ENCODE measurements at places on chromosomes 7 and 10.

DNA sequence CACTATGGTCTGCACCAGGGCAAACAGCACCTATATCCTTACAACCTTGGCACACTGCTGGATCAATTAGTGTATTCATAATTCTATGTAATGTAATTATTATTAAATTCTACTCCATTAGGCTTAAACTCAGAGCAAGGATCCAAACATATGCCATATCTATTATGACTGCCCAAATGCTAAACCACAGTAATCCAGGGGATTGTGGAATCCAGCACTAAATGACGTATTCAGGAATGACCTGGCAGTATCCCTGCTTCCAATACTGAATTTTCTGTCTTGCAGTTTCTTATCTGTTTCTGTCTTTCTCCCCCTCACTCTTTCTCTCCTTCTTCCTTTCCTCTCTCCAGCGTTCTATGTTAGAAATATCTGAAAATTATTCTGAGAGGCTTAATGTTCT, 16.5 kb upstream of the UBE2D1 start:
- DNase-seq, result no peak

DNA sequence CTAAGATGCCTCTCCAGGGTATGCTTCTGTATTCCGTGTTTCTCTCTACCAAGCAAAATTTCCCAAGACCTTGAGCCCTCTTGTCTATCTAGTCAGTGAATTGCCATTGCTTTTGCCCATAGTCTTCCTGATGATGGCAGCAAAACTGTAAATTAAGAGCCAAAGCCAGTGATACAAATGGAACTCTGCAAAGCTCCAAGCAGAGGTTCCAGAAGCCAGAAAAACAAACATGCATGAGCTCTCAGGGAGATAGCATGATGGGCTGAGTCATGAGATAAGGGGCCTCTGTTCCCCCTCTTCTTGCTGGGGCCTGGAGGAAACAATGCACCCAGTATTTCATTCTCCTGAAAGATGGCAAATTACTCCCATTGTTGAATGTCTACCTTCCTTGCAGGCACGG, 24.7 kb downstream of the LSMEM1 start:
- DNase-seq, result no peak

GRCh38 chr7:134740376-134740775, 39.1 kb upstream of the CALD1 start:
- no peak for DNase-seq

- no peak for DNase-seq
These were observed 86.7 kb downstream of the MDFIC start for GRCh38 chr7:115008465-115009114.

DNA sequence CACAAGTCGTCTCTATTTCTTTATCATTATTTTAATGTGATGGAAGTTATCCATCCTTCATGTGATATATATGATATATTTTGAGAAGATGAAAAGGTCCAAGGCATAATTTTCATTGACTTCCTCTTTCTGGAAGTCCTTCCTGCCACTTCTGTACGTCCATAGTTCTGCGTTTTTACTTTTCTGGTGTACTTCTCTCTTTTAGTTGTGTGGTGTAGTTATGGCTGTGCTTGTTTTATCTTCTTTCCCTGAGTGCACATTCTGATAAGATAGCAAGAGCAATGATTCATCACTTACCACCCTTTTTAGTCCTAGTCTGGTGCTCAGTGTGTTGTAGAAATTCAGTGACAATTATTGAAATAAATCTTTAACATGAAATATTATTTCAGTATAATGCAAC, 231.3 kb upstream of the FERD3L start:
- no peak for DNase-seq

GRCh38 chr7:131306777-131307176, 20.9 kb upstream of the MKLN1 start:
- DNase-seq, result no peak

- no peak for DNase-seq
These were observed 8.2 kb upstream of the SORBS1 start for GRCh38 chr10:95569368-95569767.

- no peak for DNase-seq
These were observed 186.5 kb upstream of the ADO start for GRCh38 chr10:62618054-62618453.

GRCh38 chr7:75921479-75921878, 6.5 kb downstream of the POR start:
- DNase-seq, result no peak

GRCh38 chr7:73342645-73343044, 14.7 kb downstream of the FKBP6 start:
- DNase-seq, result no peak

GRCh38 chr7:138958391-138958956, 22.7 kb downstream of the KIAA1549 start:
- no peak for DNase-seq

DNA sequence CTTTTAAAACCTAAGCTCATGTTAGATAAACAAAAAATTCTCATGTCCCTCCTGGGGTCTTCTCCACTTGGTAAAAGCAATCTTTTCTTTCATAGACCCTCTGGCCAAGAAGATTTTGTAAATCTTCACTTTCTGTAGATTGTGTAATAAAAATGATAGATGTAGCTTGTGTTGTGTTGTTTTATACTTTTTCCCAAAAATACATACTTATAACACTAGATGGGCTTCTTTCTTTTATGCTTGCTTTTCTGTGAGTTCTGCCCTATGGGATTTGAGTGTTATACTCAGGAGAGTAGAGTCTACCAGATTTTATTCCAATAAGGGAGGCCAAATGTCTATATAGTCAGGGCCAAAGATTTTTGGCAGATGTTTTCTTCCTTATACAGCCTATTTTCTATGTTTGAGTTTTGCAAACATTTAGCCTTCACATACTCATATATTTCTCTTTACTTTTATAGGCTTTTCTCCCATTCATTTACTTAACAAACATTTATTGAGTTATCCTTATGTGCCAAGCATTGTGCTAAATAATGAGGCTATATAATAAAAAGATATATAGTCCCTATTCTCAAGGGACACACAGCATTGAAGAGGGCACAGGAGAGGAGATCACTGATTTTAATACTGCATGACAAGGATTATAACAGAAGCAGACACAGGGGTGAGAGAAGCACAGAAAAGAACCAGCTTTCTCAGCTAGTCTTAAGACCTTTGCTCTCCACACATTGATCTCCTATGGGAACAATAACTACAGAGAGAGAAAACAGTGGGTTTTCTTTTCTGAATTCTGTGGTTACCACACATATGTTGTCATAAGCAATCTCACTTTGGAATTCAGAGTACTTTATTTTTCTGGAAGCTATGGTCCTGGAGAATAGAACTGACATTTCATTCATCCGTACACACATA, 58.0 kb upstream of the PNLIP start:
- DNase-seq, result no peak

GRCh38 chr10:80411267-80411668, 2.9 kb downstream of the PRXL2A start:
- DNase-seq, result no peak

DNA sequence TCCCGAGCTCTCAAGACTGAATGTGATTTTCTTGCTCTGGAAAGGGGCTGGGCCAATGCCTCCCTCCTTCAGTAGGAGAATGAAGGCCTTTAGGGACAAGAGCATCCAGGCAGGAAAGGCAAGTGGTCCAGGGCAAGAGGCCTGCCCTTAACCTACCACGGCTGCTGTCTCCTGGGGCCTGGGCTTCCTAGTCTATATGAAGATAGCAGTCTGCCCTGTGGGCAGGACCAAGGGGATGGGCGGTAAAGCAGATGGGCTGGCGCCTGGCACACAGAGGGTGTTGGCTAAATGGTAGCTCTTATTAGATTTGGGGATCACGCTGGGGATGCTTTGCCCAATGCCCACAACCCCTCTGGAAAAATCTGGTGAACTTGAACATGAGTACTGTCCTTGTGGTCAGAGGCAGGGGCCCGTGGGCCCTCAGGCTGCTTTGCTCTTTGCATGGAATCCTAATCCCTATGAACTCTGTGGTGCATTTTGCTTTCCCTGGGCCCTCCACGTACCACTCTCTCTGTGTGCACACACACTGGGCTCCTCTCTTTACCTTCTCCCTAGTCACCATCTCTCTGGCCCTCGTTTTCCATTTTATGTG, 20.3 kb downstream of the CHAT start:
- DNase-seq, result no peak

- no peak for DNase-seq
These were observed 129.2 kb downstream of the TES start for GRCh38 chr7:116339564-116339963.

- no peak for DNase-seq
These were observed 48.7 kb upstream of the PPP1R3C start for GRCh38 chr10:91681361-91682276.

GRCh38 chr10:132582137-132582536, 44.5 kb downstream of the INPP5A start:
- no peak for DNase-seq

- no peak for DNase-seq
These were observed 16.9 kb upstream of the ANKRD1 start for GRCh38 chr10:90937645-90938258.

DNA sequence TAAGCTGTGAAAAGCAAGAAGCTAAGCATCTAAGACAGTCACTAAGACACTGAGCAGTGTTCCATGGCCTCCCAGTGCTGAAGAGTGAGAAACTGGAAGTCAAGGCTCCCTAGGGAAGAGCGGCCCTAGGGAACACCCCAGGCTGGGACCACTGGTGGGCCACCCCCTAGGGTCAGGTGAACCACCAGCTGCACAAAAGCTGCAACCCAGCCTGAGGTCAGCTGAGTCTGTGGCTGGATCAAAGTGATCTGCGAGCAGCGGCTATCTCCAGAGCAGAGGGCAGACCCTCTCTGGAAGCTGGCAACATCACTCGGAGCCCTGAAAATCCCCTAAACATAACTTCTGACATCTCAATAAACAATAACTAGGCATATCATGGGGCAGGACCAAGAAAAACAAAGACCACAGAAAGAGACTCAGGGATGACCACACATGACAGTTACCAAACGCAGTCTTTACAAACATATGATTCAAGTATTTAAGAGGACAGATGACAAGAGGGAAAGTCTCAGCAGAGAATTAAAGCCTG, 125.8 kb downstream of the DLG5 start:
- no peak for DNase-seq

DNA sequence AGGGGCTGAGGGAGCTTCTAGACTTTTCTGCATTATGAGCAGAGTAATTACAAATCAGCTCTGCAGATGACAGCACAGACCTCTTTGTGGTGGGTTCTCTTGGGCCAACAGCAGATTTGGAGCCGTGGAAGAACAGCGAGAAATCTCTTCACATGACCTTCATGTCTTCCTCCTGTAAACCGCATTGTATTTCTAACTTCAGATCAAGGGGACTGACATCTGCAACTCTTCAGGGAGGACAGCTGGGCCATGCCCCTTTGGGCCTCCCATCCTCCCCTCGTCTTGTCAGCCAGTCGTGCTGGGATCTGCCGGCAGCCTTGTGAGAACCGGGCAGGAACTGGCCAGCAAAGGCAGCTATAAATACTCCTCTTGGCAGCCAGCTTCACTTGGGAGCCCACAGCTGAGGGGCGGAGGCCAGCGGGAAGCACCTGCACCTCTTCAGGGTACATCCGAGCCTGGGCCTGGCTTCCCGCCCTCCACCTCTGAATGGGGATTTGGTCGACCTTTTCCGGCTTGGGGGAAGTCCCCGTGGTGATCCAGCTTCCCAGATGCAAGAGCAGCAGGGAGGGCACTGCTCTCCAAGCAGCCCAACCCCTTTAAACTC, 54.7 kb downstream of the STEAP1B start:
- DNase-seq, result no peak

- DNase-seq, result peak; percentile 30
These were observed 15.6 kb downstream of the ADAM8 start for GRCh38 chr10:133260895-133261725.

- DNase-seq, result no peak
These were observed 7.1 kb upstream of the ZNF33B start for GRCh38 chr10:42645516-42645915.

- no peak for DNase-seq
These were observed 1.2 kb upstream of the CCDC6 start for GRCh38 chr10:59907537-59907917.

DNA sequence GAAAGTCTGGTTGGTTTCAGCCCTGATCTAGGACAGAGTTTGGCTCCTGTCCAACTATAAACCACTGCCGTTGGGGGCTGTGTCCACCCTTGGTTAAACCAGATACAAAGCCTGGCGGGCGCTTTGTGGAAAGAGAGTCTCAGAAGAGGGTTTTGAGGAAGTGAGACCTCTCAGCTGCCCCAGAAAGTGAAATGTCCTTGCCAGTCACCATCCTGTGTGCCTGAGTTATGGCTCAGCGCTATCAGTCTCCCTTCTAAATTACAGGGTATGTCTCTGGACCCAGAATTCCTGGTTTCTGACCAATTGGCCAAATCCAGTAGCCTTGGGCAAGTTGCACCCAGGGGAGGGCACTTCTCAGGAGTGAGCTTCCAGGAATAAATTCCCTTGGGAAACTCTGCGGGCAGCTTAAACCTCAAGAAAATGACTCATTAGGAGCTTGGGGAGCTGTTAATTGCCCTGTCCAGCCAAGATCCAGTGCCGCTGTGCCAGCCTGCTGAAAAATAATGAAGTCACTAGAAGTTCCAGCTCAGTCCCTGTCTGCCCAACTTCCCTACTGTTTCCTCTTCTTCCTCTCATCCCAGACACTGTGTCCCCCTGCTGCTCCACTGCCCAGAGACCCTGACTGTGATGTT, 66.7 kb upstream of the PDZD8 start:
- DNase-seq, result no peak

DNA sequence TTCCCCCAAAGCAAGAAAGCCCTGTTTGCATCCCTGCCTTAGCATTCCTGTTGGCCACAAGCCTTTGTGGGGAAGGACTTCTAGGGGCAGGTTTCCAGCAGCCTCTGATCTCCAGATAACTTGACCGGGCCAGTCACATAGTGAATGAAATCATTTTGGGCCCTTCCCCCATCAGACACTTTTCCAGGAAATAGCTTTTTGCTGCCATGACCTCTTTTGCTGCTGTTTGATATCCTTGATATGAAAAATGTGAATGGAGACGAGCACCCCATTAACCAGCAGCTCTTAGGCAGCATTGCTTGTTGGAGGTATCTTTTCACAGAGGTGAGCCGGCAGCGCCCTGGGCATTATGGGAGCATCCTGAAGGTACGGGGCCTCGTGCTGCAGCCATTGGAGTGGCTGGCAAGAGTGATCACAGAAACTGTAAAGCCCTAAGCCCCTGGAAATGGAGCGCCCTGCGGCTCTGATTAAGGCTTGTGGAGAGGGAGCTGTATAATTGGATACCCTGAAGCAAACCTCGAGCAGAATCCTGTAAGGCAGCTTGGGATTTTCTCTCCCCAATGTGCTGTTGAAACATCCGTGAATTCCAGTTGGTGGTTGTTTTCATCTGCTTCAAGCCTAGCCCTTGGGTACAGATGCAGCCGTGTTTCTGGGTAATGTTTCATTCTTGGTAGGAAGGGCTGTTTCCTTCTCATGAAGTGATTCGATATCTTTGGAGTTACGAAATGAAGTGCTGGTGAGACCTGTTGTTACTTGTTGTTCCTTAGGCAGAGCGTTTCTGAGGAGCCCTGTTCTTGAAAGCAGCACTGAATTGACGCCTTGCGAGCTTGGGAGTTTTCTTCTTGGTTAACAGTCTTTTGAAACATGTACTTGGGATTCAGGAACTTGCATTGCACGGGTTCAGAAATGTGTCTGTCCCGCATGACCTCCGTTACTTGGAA, 179.0 kb downstream of the PTEN start:
- no peak for DNase-seq

Measured in stimulated activated naive CD4-positive, alpha-beta T cell (primary cell).